T-helper 2 cell (primary cell): ENCODE measurements at places on chromosomes 13 and 19.

- no peak for DNase-seq
Observed at GRCh38 chr13:113938716-113939115, 35.2 kb downstream of the C13orf46 start.

- no peak for DNase-seq
Observed at GRCh38 chr19:28823338-28823961, 389.5 kb downstream of the UQCRFS1 start.

GRCh38 chr19:46112527-46112926, 12.0 kb downstream of the IGFL3 start:
- DNase-seq = no peak

GRCh38 chr13:42649831-42650230, 75.9 kb downstream of the TNFSF11 start:
- no peak for DNase-seq

DNA sequence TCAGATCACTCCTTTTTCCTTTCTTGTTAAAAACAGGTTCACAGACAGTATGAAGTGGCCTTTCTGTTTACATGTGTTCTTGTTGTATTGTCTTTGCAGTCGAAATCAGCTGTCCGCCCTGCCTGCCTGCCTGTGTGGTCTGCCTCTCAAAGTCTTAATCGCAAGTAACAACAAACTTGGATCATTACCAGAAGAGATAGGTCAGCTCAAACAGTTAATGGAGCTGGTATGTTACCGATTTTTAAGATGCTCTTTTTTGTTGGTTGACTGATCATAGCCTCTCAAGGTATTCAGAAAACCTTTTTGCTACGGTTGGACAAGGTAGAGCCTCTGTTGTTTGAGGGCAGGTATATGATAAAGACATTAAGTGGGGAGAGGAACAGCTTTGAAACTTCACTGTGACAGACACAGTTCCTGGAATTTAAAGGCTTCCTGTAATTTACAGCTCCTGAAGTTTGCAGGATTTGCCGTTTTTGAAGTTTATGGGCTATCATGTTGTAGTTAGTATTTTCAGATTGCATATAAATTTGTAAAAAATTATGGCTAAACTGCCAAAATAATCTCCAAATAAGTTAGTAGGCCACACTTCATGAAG, 116.1 kb downstream of the LRCH1 start:
- no peak for DNase-seq

DNA sequence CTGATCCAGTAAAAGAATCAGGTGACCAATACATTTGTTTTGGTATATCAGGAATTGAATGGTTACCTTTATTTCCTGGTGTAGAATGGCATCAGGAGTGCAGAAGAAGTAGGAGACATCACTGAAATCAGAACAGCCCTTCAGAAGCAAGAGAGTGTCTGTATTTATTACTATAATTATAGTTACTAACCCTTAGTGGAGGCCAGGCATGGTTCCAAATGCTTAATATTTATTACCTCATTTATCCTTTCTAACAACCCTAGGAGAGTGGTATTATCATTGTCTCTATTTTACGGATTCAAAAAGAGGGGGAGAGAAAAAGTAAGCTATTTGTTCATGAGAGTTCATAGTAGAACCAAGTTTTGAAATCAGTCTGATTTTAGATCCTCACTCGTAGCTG, 1292.9 kb downstream of the PCDH9 start:
- DNase-seq = no peak

- DNase-seq = no peak
Observed at GRCh38 chr13:98449273-98449672, 127.6 kb downstream of the STK24 start.

- DNase-seq = no peak
Observed at GRCh38 chr13:23922005-23922932, 25.0 kb upstream of the C1QTNF9B start.

DNA sequence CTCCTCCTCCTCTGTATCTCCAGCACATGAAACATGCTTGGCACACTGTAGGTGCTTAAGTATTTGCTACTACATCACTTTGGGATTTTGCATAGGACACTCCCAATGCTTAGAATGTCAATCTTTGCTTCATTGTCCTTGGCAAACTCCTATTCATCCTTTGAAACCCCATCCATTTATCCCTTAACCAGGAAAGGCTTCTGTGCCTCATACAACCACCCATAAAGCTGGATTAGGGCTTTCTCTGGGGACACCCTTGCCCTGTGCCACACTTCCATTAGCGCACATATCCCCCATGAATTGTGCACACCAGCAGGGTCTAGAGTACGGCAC, 5.8 kb upstream of the EPS8L1 start:
- DNase-seq = no peak

DNA sequence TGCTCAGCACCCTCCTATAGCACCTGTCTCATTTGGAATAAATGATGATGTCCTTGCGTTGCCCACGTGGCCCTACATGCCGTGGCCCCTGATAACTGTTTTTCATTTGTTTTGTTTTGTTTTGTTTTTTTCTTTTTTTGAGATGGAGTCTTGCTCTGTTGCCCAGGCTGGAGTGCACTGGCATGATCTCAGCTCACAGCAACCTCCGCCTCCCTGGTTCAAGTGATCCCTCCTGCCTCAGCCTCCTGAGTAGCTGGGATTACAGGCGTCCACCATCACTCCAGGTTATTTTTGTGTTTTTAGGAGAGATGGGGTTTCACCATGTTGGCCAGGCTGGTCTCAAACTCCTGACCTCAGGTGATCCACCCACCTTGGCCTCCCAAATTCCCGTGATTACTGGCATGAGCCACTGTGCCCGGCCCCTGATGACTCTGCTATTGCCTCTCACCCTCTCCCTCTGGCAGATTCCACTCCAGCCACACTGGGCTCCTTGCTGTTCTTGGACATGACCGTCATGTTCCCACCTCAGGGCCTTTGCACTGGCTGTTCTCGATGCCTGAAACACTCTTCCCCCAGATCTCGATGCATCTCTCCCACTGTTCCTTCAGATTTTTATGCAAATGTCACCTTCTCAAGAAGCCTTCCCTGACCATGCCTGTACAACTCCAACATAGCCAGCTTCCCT, 7.4 kb downstream of the C5AR2 start:
- no peak for DNase-seq

DNA sequence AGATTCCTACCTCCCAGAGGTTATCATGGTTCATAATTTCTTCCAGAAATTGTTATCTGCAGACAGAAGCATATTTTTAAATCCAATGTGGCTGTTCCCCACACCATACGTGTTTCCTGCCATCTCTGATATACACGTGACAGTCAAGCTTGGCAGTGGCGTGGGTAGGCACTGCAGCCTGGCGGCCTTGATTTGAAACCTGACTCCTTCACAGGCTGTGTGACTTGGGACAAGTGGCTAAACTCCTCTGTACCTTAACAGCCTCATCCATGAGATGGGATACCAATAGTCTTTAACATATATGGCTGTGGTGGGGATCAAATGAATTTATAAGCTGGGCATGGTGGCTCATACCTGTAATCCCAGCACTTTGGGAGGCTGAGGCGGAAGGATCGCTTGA, 33.2 kb downstream of the DPF1 start:
- DNase-seq = no peak

DNA sequence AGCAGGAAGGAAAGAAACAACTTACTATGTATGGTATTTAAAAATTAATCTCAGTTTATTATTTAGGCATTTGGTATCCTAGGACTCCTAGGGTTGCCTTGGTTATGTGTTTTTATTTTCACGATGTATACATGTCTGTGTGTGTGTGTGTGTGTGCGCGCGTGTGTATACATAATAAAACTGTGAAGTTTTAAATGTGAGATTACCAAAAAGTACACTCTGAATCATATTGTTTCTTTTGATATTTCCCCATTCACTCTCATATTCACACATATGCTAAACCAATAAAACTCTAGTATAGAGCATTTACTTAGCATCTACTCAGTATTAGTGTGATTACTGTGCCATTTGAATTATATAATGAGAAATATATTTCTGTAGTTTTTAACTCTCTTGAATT, 30.8 kb upstream of the NDFIP2 start:
- peak; percentile 22 for DNase-seq

DNA sequence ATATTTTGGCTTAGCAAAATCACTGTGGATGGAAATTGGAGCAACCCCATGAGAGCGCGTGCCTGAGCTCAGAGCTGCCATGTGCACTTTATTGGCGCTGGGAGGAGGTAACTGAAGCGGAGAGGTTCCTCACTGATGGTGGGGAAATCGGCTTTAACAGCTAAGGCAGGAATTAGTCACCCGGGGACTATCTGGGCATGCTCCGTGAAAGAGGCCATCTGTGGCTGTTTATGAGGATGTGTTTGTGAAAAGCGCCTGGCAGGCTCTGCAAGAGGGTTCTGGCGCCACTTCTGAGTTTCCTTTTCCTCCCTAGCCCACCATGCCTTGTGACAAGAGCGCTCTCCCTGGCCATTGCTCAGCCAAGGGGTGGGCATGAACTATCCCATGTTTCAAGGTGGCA, 815.6 kb downstream of the UQCRFS1 start:
- DNase-seq = no peak

DNA sequence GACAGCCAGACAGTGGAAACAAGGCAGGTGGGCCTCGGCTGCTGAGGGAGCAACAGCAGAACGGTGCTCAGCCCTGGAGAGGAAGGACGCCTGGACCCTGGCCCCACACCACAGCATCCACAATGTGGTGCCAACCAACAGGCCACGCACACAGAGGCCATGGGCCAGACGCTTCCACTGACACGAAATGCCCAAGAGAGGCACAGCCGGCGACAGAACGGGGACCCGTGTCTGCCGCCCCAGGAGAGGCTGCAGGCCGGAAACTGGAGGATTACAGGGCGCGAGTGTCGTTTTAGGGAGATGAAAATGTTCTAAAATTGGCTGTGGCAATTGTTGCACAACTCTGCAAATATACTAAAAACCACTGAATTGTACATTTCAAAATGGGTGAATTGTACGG, 69.7 kb downstream of the RASA3 start:
- DNase-seq = no peak

DNA sequence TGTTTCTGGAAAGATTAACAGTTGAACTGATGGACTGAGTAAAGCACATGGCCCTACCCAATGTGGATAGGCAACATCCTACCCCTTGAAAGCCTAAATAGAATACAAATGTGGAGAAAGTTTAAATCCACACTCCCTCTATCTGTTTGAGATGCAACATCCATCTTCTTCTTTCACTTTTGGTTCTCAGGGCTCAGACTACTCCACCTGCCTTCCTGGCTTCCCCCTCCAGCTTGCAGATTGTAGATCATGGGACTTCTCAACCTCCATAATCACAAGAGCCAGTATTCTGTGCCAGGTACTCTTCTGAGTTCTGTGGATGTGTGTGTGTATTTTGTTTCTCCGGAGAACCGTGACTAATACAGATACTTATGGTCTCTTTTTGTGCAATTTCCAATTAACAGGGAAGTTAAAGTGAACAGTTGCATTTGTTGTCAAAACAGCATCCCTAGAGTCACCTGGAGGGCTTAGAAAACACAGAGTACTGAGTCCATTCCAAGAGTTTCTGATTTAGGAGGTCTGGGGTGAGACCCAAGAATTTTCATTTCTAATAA, 590.3 kb upstream of the MIR17HG start:
- DNase-seq = no peak
